Stimulated activated CD4-positive, alpha-beta T cell treated with anti-CD3 and anti-CD28 coated beads, Interleukin-12 subunit alpha, Interleukin-12 subunit beta, amount 100 ng/mL, for 24 hours (primary cell): ENCODE measurements at places on chromosomes 3 and 15.

- peak; percentile 36 for DNase-seq
Measured at GRCh38 chr3:53196575-53197407, 35.8 kb downstream of the PRKCD start.

- DNase-seq, result no peak
Measured at GRCh38 chr3:105877336-105877910, 8.6 kb upstream of the CBLB start.

GRCh38 chr3:188052169-188053035, 101.6 kb upstream of the LPP start:
- DNase-seq, result no peak

GRCh38 chr15:36766449-36766848, 187.0 kb downstream of the CDIN1 start:
- no peak for DNase-seq

- no peak for DNase-seq
Measured at GRCh38 chr3:100158918-100159330, 44.6 kb upstream of the FILIP1L start.

DNA sequence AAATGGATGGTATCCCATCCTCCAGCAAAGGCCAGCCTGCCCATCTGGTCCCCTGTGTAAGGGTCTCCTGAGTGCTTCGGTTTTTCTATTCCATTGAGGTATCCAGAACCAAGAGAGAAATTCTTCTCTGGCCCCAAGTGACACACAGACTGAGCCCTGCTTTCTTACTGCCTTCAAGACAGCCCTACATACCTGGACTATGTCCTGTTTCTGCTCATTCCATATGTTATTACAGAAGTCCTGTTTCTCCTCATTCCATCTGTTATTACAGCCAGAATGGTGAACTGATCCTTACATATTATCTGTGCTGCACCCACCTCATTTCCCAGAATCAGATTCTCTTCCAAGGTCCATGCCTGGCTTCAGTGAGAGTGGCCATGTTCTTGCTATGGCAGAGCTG, 115.2 kb downstream of the DCLK3 start:
- DNase-seq, result no peak

DNA sequence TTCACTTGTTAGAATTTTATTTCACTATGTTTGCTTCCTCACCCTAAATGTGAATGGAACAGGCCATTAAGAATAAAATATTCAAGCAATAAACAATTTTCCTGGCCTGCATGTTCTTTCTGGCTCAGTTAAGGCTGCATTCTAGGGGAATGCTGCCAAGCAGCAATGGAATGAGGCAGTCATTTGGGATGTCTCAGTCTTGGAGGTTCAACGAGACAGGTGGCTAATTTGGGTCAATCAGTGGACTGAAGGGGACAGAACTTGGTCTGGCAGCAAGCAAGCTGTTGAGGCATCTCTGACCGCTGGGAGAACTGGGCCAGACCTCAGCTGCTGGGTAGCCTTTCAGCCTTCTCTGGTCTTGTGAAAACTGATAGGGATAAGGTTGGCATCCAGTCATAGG, 241.6 kb downstream of the NLGN1 start:
- no peak for DNase-seq

DNA sequence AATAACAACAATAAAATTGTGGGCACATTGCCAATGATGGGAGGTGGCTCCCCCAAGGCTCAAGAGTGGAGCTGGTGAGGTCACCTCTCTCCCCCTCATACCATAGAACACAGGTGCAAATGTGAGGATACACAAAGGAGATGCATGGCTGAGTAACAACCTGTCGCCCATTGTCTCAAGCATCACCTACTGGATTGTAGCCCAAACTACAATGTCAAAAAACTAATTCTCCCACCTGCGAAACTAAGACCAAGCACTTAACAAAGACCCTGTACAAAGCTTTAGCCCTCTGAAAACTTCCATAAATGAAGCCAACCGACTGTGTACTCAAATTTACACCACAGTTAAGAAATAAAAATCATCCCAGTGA, 50.4 kb upstream of the IGSF11 start:
- no peak for DNase-seq

GRCh38 chr3:71114610-71115009, 468.9 kb downstream of the FOXP1 start:
- DNase-seq, result no peak

- no peak for DNase-seq
Measured at GRCh38 chr3:17088017-17088416, 203.3 kb downstream of the PLCL2 start.
